ENCODE measurements at places on chromosomes 6 and 20. TPM values are rescaled to one million over a fixed set of nuclear protein-coding genes. Genes with fewer than 3 reads are reported as not detected.
A peak's percentile ranks its signal among the peaks of the same experiment; 100 is the strongest.

- DNase-seq, result no peak
Measured at GRCh38 chr20:36969478-36970186, 18.1 kb upstream of the SAMHD1 start.

- no peak for DNase-seq
Measured at GRCh38 chr20:60055740-60056139, 97.5 kb downstream of the CDH26 start.

DNA sequence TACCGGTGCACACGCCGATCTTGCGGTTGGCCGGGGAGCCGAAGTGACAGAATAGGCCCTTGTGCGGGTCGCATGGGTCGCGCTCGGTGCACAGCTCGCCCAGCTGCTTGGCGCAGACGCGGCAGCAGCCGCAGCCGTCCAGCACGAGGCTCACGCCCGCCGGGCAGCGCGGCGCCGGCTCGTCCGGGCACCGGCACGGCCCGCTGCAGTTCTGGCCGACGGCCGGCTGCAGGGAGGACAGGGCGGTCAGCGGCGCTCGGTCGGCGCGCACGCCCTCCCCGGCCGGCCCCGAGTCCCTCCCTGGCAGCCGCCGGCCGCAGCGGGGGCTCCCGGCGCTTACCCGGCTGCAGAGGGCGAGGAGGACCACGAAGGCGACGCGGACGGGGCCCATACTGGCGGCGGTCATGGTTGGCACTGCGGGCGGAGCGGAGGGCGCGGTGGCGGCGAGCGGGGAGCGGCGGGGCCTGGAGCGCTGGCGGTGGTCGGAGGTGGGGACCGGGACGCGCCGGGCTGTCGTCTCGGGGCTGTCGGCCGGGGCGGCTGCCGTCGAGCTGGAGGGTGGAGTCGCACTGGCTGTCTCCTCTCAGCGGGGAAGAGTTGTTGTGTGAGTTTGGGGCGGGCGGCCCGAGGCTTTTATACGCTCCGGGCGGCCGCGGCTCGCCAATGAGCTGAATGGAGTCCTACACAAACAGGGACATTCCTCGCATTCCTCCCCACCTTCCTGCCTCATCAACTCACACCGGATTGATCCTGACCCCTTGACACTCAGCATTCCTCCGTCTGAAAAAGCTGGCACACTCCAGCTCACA lies at the start of gene CCN2:
Gene CCN2, minus strand, starts transcription at position 606 of the 809 bp plus-strand sequence. Its CDS starts 200 bp downstream, at position 406.
- DNase-seq, result no peak

GRCh38 chr20:38842558-38842981 lies 37.1 kb downstream of the PPP1R16B start:
- DNase-seq, result no peak

DNA sequence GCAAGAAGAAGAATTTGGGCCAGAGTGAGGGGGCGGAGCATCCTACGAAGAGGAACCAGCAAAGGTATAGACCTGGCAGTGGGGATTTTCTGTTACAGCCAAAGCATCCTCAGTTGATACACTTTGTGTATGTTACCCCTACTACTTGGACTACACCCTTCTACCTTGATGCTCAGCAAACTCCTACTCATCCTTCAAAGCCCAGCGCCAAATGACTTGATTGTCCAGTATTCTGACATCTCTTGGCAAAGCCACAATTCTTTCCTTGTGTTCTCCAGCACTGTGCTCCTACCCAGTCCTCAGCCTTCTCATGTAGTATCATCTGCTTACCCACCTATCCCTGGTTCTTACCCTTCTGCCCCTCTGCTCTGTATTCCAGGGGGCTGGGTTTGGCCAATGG lies 21.7 kb upstream of the CTNNBL1 start:
- DNase-seq, result no peak

GRCh38 chr6:21134356-21134755 lies 459.2 kb upstream of the SOX4 start:
- DNase-seq, result no peak

GRCh38 chr20:16639027-16639941 lies 66.0 kb upstream of the KIF16B start:
- no peak for DNase-seq

- DNase-seq, result no peak
Measured at GRCh38 chr6:45812922-45813321, 202.7 kb downstream of the CLIC5 start.

DNA sequence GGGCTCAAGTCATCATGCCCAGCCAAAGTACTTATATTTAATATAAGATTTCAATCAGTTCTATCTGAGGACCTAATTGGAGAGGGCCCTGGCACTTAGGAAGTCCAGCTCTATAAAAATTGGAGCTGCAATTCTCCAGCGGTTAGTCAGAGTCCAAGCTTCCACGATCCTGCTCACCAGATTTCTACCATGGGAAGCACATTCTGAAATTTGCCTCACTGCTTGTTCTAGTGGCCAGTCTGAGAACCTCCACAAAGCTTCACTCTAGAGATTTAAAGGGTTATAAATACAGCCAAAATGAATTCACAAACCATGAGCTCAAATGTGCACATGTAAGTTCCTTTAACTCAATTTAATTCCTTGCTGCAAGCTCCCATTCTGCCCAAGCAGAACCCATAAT lies 33.5 kb downstream of the PNLDC1 start:
- DNase-seq, result no peak

DNA sequence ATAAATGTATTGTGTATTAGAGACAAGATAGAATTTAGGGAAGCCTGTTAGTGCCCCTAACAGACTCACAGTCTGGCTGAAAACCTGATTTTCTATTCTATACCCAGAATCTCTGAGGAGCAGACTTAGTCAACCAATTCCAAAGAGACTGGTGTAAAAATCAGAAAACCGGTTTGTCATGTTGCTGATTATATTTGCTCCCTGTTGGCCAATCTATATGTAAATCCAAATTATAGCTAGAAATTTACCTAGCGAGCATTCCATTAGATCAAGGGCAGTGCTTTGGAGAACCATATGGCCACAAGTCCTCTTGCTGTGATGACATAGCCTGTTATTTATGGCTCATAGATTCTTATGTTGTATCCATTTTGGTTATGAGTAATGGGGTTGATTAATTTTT lies 4.8 kb downstream of the NFYA start:
- DNase-seq, result no peak

- no peak for DNase-seq
Measured at GRCh38 chr6:158854214-158855101, 35.3 kb upstream of the EZR start.

DNA sequence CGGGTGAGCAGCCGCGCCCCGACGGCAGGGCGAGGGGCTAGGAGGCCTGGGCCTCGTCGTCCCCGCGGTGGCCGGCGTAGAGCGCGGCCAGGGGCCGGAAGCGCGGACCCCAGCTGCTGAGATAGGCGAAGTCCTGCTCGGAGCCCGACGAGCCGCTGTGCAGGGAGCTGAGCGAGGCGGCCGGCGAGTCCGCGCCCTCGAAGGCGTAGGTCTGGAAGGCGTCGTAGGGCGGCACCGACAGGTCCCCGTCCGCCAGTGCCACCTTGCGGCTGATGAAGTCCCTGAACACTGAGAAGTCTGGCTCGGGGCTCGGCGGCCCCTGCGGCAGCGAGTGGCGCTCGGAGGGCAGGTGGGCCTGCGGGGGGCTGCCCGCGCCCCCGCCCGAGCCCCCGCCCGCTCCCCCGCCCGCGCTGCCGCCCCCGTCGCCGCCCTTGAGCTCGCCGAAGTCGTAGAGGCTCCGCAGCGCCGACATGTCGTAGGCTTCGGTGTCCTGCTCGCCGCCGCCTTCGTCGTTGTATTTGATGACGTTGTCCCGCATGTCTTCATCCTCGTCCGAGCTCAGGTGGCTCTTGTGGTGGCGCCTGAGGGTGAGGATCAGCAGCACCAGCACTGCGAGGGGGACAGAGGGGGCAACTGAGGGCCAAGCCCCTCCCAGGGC lies 56.5 kb downstream of the CD40 start:
- no peak for DNase-seq

GRCh38 chr6:107357031-107357430 lies 102.3 kb downstream of the PDSS2 start:
- no peak for DNase-seq

- peak; percentile 79 for DNase-seq
Measured at GRCh38 chr6:165883851-165884640, 221.0 kb upstream of the PDE10A start.

GRCh38 chr20:53898556-53898931 lies 171.8 kb downstream of the BCAS1 start:
- DNase-seq, result no peak

DNA sequence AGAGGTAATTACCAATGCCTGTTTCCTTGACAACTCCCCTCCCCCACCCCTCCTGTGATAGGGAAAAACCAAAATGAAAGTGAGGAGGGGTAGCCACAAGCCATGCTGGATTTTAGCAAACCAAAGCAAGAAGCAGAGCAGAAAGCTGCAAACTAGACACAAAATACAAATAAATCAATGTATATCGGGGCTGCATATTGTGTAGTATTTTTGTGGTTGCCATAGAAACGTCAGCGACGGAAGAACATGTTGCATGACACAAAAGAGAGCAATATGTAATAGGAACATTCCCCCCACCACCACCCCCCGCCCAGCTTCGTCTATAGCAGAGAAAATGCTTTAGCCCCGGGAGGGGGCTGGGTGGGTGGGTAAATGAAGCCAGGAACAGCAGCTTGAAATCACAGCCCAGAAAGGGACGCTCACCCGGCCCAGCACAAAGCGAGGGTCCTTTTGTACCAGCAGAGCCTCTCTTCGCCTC lies 548 bp downstream of the AGPAT4 start:
- no peak for DNase-seq

DNA sequence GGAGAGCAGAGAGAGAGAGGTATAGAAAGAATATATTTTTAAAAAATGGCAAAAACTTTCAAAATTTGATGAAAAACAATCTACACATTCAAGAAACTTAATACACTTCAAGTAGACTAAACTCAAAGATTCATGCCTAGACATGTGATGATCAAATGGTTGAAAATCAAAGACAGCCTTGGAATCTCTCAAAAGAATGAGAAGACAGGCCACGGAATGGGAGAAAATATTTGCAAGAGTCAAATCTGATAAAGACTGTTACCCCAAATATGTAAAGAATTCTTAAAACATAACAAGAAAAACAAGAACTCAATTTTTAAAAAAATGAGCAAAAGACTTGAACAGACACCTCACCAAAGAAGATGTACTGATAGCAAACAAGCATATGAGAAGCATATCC lies 49.7 kb downstream of the THEMIS start:
- DNase-seq, result no peak

GRCh38 chr6:118782651-118783050 lies 111.3 kb upstream of the ASF1A start:
- DNase-seq, result no peak

DNA sequence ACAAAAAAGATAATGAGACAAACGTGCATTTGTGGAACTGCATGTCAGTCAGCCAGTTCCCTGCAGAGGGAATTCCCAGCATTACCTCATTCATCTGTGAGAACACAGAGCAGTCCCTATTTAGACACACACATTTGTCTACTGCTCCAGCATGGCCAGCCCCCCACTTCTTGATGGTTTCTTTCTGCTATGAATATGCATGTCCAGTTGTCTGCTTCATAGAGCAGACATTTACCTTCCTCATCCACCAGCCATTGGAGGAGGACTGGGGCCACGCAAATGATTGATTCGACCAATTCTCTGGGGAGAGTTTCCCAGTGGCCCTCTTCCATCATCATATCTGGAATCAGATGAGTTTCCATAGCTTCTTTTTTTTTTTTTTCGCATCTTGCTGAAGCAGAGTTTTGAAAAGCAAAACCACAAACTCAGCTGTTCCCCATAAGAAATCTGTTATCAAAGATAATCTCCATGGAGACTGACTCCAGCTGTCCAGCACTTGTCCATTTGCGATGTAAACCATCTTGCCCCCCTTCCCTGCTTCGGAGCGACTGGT lies 11.8 kb downstream of the ENPP1 start:
- DNase-seq, result no peak

DNA sequence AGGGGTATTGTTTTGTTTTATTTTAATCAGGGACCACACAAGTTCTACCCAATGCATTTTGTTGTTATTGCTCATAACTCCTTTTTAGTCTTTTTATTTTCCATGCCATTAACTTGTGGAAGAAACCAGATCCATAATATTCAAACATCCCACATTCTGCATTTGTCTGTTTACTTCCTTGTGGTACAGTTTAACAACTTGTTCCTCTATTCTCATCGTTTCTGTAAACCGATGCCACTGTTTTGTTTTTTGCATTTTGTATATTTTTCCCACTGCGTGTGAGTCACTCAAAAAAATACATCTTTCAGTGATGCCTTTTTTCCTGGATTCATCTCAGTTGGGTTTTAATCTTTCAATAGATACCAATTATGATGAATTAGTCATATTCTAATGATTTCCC lies 22.3 kb downstream of the SF3B5 start:
- DNase-seq, result no peak

DNA sequence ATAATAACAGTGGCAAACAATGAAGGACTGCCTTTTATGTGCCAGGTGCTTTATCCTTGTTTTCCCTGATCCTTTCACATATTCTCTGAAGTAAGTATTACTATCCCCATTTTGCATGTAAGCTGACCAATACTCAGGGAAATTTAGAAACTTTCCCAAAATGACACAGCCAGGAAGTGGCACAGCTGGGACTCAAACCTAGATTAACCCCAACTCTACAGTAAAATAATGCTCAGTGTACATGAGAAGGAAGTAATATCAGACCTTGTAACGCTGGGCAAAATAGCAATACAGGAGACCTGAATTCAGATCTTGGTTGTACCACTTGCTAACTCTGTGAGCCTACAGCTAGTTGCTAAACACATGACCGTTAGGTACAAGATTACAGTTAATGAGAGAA lies 26.8 kb upstream of the NRSN1 start:
- DNase-seq, result no peak

GRCh38 chr6:108968325-108969316 lies 120.4 kb downstream of the ARMC2 start:
- DNase-seq, result no peak

GRCh38 chr6:109347779-109348178 lies 34.5 kb downstream of the CD164 start:
- no peak for DNase-seq

- no peak for DNase-seq
Measured at GRCh38 chr20:23410916-23411695, 10.2 kb downstream of the NAPB start.

- DNase-seq, result no peak
Measured at GRCh38 chr6:43541774-43542471, 25.0 kb downstream of the POLR1C start.

DNA sequence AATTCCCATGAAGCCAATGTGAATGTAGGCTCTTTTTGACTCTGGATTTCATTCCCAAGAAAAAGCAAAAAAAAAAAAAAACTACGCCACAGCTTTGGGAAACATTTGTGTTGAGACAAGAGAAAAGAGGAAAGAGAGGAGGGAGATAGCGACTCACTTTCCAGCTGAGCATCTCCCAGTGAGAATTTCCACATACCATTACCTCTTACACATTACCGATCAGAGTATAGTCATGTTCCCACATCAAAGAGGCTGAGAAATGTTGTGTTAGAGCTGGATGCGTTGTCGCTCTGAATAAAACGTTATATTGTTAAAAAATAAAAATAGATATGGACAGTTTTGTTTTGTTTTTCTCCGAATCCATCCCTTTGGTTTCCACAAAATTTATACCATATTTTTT lies 1019.3 kb upstream of the ADGRB3 start:
- no peak for DNase-seq

GRCh38 chr6:161033667-161034066 lies 42.1 kb downstream of the MAP3K4 start:
- DNase-seq, result no peak

The NMBR gene
- not detected for total RNA-seq

The MMP24 gene
- total RNA-seq, result 0.98 TPM

The RWDD2A gene
- 2.0 TPM for total RNA-seq

The SLC16A10 gene
- total RNA-seq, result 5.4 TPM

The NRSN1 gene
- total RNA-seq, result 1.5 TPM

The RWDD1 gene
- total RNA-seq, result 37.8 TPM

The GNRH2 gene
- total RNA-seq, result not detected

The CDH26 gene
- total RNA-seq, result 6.6 TPM

The GSTA3 gene
- total RNA-seq, result not detected

The MCUR1 gene
- total RNA-seq, result 15.0 TPM

The DUSP15 gene
- 2.5 TPM for total RNA-seq

The ENPP3 gene
- total RNA-seq, result 2.0 TPM

Measured in vagina (tissue), 2 donors.